ENCODE measurements at places on chromosomes 5 and 9.

DNA sequence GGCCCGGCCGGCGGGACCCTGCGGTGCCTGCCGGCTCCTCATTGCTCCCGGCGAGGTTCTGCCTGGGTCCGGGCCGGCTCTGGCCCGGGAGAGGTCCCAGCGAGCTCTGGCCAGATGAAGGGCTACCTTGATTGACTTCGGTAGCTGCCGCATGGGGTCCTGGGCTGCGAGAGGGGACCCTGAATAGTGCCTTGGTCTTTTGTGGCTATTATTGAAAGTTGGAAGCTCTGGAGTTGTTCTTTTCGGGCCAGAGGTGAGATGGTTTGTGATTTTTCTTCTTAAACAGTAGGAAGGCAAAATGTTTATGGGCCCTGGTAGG, 635 bp downstream of the NAA35 start:
- DNase-seq = no peak

DNA sequence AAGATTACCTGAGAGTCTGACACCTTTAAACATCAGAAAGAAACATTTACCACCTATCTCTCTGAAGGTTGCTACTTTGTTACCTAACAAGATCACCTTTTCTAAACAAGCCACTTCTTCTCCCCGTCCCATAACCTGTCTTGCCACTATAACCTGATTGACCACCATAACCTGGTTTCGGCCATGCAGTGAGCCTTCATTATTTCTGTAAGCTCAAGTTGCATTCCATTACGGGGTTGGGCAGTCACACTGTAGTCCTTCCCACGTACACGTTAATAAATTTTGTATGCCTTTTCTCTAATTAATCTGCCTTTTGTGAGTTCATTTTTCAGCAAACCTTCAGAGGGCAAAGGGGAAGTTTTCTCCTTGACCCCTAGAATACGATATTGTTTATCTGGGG, 28.0 kb upstream of the CCNG1 start:
- no peak for DNase-seq

DNA sequence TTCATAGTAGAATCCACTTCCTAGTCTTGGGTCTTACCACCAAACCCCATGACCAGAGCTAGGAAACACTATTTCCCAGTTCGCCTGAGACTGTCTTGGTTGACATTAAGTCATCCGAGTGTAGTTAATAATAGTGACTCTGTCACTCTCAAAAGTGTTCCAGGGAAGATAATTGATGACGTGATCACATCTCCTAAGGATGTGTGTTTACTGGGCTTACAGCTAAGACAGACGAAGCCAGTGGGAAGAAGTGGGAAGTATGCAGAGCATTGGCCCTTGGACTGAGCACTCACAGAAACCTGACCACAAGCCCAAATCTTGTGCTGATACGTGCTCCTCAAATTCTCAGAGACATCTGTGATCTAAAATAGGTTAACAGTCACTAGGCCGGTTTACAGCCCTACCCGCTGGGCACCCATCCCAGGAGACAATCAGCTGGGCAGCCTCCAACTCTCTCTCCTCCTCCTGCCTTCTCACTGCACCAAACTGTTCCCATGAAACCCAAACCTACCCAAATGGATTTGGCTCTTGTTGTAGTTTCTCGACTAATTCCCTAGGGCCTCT, 316.6 kb downstream of the TLE1 start:
- DNase-seq = no peak

DNA sequence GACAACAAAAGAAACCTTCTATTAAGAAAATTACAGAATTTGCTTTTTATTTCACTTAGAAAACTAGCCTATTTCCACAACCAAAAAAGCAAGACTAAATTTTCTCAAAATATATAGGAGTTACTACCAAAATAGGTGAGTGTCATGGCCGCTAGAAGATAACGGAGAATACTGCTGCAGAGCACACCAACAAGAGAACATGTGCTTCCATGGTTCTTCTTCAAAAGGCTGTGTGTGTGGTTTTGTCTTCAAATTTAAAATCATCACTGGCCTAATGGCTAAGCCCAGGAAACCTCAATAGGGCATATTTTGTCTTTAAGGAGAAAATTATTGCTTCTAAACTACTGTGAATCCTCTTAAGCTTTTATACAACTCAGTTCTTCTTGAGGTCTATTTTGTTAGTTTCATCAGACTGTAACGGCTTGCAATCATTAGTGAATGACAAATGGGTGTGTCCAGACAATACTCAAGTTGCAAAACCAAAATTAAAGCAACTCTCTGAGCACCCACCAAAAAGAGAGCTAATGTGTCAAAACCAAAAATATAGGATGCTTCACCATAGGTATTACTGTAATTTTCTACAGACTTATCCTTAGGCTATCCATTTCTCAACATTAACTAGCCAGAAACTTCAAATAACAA, 3.3 kb downstream of the SETX start:
- DNase-seq = no peak

- DNase-seq = no peak
These were observed 79.9 kb downstream of the FNBP1 start for GRCh38 chr9:129962889-129963703.

- DNase-seq = no peak
These were observed 12.9 kb downstream of the GRXCR2 start for GRCh38 chr5:145859897-145860296.

- no peak for DNase-seq
These were observed 194.0 kb downstream of the RFX3 start for GRCh38 chr9:3331801-3332200.

- DNase-seq = no peak
These were observed 722 bp downstream of the TBC1D9B start for GRCh38 chr5:179906795-179907555.

Measured in posterior cingulate gyrus (tissue), 11 donors.